Activated CD4-positive, alpha-beta T cell treated with anti-CD3 and anti-CD28 coated beads, Interleukin-2, amount 50 U/mL, for 1 hour (primary cell): ENCODE measurements at places on chromosomes 7 and 10.

- peak; percentile 70 for DNase-seq
These were observed 34.1 kb downstream of the NET1 start for GRCh38 chr10:5446390-5446926.

DNA sequence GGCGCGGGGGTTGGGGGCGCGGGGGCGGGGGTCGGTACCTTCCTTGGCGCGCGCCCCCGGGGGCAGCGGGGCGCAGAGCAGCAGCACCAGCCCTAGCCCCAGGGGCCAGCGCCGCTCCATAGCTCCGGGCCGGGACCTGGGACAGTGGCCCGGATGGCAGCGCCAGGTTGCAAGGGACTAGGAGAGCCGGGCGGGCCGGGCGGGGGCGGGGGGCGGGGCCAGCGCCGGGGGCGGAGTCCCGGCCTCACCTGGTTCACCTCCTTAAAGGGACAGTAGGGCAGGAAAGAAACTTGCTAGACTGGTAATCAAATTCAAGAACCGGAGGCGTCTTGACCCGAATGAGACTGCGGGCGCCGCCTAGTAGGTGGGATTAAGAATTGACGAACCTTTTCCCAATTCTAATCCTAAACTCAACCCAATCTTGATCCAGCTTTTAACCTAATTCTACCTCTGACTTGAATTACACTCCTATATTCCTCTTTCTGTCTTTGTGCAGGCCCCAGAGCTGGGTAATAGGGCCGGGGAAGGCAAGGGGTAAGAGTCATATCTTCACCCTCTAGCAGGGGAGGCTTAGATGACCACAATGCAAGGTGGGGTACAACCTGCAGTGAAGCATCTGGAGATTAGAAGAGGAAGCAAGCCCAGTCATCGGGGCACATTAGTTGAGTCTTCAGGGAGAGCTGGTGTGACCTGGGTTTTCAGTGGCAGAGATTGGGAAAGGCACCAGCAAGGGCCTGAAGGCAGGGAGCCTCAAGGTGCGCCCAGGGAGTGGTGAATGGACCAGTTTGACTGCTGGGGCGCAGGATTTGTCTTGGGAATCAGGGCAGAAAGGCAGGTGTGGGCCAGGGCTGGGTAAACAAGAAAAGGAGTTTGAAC is at the start of gene EPHA1:
EPHA1 (minus strand) TSS at position 171 of the 876 bp plus-strand sequence; CDS start at position 120, 51 bp downstream.
- DNase-seq: peak; percentile 49

DNA sequence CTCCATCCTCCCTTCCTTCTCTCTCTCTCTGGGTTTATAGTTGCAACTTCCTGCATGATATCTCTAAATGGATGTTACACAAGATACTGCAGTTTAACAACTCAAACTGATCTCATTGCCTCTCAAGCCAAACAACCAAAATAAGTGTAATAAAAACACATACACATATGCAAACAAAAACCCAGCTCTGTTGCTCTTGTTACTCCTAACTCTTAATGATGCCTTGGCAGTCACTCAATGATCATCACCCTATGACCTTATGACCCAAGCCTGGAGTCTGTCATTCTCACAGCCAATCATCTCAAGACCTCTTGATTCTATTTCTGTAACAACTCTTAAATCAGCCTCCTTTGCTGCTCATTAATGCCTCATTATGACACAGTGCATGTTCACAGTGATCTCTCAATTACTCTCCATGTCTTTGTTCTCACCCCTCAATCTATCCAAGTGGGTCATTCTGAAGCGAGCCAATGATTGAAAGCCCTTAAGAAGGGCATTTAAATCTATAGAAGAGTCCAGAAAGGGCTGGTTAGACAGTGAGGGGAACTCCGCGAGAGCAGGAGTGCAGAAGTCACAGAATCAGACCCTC is 210.9 kb downstream of the INHBA start:
- DNase-seq: no peak

DNA sequence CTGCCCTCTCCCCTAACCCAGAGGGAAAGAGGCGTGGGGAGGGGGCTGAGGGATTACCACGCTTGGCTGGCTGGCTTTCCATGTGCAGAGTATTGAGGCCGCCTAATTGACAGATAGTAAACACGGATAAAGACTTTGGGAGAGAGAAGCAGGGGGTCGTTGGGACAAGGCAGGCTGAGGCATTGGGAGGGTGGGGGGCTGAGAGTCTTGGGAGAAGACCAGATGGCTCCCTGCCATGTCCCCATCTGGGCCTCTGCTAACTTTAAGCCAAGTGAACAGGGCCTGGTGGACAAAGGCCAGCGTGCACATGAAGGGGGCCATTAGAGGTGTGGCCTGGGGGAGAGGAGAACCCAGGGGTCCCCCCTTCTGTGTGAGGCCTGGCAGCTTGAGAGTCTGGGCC is 55.4 kb upstream of the MXI1 start:
- DNase-seq: no peak

GRCh38 chr10:122348512-122348911 is 26.0 kb upstream of the PLEKHA1 start:
- DNase-seq: no peak

DNA sequence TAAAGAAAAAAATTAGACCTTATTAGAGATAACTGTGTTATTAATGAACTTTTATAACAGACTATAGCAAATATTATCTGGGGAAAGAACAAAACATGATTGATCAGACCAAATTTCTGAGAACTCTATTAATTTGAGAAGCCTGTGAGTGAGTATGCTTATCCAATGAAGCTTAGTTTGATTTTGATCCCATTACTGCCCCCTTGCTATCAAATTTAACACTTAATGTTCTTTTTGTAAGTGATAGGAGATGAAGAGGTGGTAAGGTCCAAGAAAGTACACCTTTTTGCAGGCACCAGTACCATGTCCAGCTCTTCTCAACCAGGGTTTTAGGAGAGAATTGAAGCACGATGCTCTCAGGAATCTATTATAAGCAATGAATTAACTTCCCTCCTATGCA is 49.9 kb downstream of the ZNF365 start:
- no peak for DNase-seq

GRCh38 chr7:112876877-112877276 is 86.7 kb upstream of the TMEM168 start:
- DNase-seq: no peak

GRCh38 chr7:98294798-98295382 is 13.4 kb downstream of the BRI3 start:
- DNase-seq: peak; percentile 21

DNA sequence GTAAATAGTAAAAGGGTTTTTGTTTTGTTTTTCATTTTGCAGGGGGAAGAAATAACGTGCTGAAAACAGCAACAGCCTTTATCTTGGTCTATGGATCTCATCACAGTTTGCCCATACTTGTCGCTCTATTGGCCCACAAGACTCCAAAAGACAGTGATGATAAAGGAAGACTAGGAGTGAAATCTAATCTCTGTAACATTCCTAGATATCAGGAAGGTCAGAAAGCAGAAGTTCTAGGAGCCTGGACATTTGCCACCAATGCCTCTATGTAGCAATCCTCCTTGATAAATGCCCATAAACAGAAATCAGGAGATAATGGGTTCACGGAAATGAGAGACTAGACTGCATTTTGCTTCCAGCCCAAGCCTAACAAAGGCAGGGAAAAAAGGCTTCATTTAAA is 8.9 kb downstream of the CUBN start:
- no peak for DNase-seq

GRCh38 chr10:43396928-43397624 is 11.9 kb downstream of the HNRNPF start:
- peak; percentile 63 for DNase-seq

DNA sequence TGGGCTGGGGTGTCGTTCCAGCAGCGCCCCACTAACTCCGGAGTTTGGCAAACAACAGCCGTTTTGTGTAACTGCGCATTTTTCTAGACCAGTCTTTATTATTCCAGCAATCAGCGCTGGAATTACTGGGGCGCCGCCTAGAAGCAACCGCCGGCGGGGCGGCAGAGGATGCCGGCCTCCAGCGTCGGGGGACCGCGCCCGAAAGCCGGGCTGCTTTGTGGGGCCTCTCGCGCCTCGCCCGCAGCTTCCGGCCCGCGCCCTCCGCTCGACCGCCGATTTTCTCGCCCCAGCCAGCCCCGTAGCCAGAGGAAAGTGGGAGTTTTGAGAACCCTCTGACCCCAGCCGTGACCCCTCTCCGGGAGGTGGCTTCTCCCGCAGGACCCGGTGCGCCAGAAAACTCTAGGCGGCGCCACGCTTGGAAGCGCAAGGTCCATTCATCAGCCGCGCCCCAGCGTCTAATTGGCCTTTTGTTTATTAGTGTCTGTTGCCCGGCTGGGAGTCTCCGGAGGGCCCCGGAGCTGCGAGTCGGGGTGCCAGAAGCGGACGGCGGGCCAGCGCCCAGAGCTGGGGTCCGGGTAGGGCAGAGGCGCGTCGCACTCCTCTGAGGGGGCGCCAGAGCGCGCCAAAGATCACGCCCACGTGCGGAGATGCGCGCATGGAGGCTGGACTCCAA is 10.7 kb downstream of the EMX2 start:
- DNase-seq: no peak

- DNase-seq: no peak
These were observed 18.1 kb upstream of the AKR1E2 start for GRCh38 chr10:4807761-4808507.

DNA sequence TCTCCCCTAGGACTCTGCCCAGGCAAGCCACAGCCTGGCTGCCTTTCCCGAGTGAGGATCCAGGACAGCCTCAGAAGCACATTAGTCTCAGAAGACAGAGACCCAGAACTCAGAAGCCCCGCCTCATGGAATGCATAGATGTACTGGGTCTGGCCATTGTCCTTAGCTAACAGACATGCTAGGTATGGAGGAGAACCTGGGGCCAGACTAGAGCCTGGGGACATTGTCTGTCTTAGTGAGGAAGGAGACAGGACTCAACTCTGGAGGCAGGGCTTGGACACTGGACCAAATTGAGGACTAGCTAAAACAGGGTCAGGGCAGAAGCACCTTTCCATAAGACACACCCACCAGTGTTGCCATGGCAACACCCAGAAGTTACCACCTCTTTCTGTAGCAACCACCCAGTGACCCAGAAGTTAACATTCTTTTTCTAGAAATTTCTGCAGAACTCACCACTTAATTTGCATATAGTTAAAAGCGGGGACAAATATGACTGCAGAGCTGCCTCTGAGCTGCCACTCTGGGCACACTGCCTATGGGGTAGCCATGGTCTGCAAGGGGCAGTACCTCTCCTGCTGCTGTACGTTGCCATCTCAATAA is 27.5 kb downstream of the TLX1 start:
- DNase-seq: no peak

DNA sequence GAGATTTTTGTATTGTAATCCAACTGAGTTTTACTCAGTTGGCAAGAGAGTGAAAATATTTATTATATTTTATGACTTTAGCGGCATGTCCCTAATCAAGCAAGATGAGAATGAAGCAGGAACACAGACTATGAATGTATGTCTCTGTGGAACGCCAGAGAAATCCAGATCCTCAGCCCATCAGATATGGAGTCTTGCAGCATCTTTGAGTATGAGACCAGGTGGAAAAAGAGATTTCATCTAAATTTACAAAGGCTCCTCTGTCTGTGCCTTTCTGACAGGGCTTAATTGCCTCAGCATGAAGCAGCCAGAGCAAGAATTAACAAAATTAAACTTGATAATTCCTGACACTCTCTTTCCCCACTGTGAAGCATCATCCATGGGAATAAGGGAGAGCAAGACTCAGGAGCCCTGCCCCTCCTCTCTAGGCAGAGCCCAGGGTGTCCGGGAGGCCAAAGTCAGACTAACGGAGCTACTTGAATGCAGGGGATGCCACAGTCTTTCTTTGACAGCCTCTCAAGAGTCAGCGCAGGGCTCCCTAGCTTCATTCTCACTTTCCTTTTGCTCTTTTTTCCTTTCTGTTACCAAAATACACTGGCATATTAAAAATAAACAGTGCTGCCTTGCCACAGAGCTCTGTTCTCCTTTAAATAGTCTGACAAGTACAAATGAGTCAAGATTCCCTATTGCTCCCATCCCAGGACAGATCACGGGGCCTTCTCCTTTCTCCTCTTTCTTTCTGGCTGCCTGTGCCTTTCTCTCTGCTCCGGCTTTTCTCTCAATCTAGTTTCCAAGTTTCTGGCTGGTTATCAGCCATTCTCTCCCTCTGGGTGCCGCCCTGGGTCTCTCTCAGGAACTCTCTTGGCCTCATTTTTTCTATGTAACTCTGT is 132.2 kb upstream of the INHBA start:
- no peak for DNase-seq

DNA sequence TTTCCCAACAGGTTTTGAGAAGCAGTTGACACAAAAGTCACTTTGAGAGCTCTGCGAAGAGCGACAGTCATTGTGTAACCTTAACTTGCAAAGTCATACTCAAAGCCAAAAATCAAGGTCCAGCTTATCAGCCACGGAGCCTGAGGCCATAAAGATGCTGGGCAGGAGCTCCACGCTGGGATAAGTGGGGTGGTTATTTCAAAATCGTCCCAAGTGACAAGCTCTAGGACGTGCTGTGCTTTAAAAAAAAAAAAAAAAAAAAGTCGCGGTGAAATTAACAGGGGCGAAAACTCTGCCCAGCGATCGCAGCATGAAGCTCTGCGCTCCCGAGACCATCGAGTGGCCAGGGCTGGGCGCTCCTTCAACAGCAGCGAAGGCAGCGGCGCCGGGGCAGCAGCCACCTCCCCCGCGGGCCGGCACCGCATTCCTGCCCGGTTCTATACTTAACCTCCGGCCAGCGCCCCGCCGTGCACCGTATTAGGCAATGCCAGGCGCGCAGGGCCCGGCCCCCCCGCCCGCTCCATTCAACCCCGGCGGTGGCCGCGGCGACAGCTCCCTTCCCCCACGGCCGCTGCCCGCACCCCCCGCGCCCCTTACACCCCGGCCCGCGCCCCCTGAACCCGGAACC is 657 bp downstream of the HACD1 start:
- DNase-seq: peak; percentile 13

DNA sequence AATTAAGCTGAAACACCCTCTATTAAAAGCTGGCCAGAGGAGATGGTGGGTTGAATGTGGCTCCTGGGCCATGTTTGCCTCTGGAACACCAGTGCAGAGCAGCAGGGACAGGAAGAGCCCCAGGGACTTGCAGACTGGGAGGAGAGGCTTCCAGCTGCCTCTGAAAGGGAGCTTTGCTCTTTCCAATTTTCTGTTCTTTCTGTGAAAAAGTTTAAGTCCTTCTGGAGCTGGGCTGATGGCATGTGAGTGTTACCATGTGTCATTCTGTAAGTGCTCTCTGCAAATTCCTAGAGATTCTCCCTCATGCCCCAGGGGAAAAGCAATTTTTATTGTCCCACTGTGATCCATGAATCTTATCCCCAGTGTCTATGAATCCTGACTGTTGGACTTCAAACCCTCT is 112.8 kb upstream of the LANCL2 start:
- DNase-seq: no peak
